Glomerular endothelial cell (primary cell): ENCODE measurements at places on chromosomes 16 and 17. TPM values are rescaled to one million over a fixed set of nuclear protein-coding genes. Genes with fewer than 3 reads are reported as not detected.

TMEM92 gene
- total RNA-seq = 0.12 and 0.73 TPM in 2 replicates

TLCD3B gene
- total RNA-seq = 0.82 TPM in 1 of 2 replicates, not detected in the other

TBC1D3 gene
- not detected in 2 replicates for total RNA-seq

HSPB9 gene
- not detected in 2 replicates for total RNA-seq

PROCA1 gene
- 0.23 TPM in 1 of 2 replicates, not detected in the other for total RNA-seq

MXRA7 gene
- total RNA-seq = 208 and 276 TPM in 2 replicates

NPTX1 gene
- 0.99 and 35.0 TPM in 2 replicates for total RNA-seq

ORC6 gene
- 4.7 and 13.0 TPM in 2 replicates for total RNA-seq

CTRB1 gene
- not detected in 2 replicates for total RNA-seq

PRR29 gene
- total RNA-seq = 0.12 and 2.0 TPM in 2 replicates

PRSS22 gene
- total RNA-seq = 0.44 TPM in 1 of 2 replicates, not detected in the other

ZNF276 gene
- total RNA-seq = 13.2 and 33.8 TPM in 2 replicates

ZNF785 gene
- total RNA-seq = 5.8 and 11.2 TPM in 2 replicates

APOBR gene
- total RNA-seq = not detected in 2 replicates

KRTAP9-8 gene
- total RNA-seq = not detected in 2 replicates

KRT33B gene
- not detected in 2 replicates for total RNA-seq

TBC1D3B gene
- 0.39 and 1.3 TPM in 2 replicates for total RNA-seq

CD300A gene
- not detected in 2 replicates for total RNA-seq

RAP1GAP2 gene
- total RNA-seq = 5.1 and 9.4 TPM in 2 replicates

MPV17L gene
- total RNA-seq = 0.53 and 2.6 TPM in 2 replicates

TMIGD1 gene
- not detected in 2 replicates for total RNA-seq

C17orf78 gene
- total RNA-seq = not detected in 2 replicates

KRTAP9-4 gene
- total RNA-seq = not detected in 2 replicates

NKD1 gene
- under 0.01 TPM in 1 of 2 replicates, not detected in the other for total RNA-seq

TAT gene
- total RNA-seq = not detected in 2 replicates

NTN3 gene
- total RNA-seq = 0.35 TPM in 1 of 2 replicates, not detected in the other

SLC9A5 gene
- total RNA-seq = 0.82 and 2.3 TPM in 2 replicates

KRTAP3-2 gene
- total RNA-seq = not detected in 2 replicates

ZFHX3 gene
- 13.6 and 19.8 TPM in 2 replicates for total RNA-seq

FBXL20 gene
- total RNA-seq = 11.5 and 14.0 TPM in 2 replicates

FBXW10B gene
- 1.3 TPM in 1 of 2 replicates, not detected in the other for total RNA-seq

CCL4 gene
- not detected in 2 replicates for total RNA-seq

HS3ST3B1 gene
- 7.0 and 9.4 TPM in 2 replicates for total RNA-seq

VAT1L gene
- 6.4 and 30.6 TPM in 2 replicates for total RNA-seq

ULK2 gene
- 17.0 and 22.9 TPM in 2 replicates for total RNA-seq

NPIPA7 gene
- 4.7 and 30.1 TPM in 2 replicates for total RNA-seq

HAS3 gene
- total RNA-seq = 0.70 and 6.2 TPM in 2 replicates

NPIPB2 gene
- 2.4 and 9.4 TPM in 2 replicates for total RNA-seq

KRT222 gene
- total RNA-seq = not detected in 2 replicates

ZNF646 gene
- total RNA-seq = 17.6 and 22.1 TPM in 2 replicates

CDK5R1 gene
- total RNA-seq = 2.5 and 3.5 TPM in 2 replicates
